Kidney epithelial cell (primary cell): ENCODE measurements at places on chromosomes 2 and 18. TPM values are rescaled to one million over a fixed set of nuclear protein-coding genes. Genes with fewer than 3 reads are reported as not detected.
A peak's percentile ranks its signal among the peaks of the same experiment; 100 is the strongest.

GRCh38 chr2:64359892-64360657 is 93.9 kb upstream of the LGALSL start:
- peak; percentile 90 for DNase-seq

CAPN13 gene
- 0.07 TPM in 1 of 2 replicates, not detected in the other for total RNA-seq

- peak; percentile 88 for DNase-seq
Observed at GRCh38 chr18:54388203-54389142, 30.8 kb downstream of the C18orf54 start.

PROM2 gene
- 2.3 and 3.4 TPM in 2 replicates for total RNA-seq

GRCh38 chr18:21450913-21451312 is 149.6 kb downstream of the ESCO1 start:
- no peak for DNase-seq

DNA sequence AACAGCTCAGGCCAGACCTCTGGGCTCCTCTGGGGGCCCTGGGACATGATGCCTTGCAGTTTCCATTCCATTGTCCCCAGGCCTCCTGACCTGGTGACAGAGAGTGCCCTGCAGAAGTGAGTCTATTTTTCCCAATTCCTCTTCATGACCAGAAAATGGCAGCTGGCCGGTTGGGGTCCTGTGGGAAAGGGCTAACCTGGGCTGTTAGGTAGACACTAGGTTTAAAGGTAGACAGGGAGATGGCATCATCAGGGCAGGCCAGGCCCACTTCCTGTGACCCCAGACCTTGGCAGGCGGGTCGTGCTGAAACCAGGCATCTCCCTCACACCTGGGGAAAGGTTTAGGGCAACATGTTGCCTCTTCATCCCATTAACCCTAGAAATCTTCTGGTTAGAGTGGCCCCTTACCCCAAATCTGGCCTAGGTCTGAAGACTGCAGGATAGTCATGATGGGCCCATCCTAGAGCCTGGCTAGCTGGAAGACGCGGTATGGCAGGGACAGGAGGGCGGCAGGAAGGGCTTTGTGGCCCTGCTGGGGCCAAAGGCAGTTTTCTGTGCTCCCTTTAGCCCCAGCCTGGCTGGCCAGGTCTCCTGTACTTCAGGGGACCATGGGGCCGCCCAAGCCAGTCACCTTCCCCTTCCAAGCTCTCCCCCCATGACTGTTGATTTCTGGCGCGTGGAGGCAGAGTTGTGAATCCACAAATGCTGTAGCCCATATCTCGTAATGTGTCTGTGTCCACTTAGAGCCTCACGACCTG is 10.1 kb downstream of the POMC start:
- DNase-seq: no peak

DNA sequence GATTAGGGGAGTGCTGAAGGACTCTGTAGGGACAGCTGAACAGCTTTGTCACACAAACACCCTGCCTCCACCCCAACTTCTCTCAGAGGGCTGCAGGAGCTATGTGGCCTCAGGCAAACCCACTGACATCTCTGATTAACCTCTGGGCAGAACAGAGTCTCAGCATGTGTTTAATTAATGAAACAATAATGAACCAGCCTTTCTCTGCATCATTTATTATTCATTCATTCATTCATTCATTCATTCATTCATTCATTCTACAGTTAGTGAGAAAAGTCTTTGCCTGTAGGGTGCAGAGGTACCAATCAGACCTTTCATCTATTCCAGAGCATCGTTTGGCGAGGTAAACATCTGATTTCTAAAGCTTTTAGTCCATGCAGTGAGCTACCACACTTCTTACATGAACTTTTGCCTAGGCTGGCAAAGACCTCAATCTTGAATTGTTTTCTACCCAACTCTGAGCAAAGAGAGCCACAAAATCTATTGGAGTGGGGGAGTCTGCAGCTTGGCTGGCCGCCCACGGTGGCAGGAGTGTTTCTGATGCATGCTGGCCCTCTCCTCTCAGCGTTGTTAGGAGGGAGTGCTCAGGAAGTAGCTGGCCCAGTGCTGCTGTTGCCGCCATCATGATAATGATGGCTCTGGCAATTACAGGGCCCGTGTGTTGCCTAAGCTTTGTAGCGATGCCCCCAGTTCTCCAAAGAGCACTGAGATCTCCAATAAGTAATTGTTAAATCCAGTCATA is 198.9 kb downstream of the SMAD7 start:
- DNase-seq: no peak

DNA sequence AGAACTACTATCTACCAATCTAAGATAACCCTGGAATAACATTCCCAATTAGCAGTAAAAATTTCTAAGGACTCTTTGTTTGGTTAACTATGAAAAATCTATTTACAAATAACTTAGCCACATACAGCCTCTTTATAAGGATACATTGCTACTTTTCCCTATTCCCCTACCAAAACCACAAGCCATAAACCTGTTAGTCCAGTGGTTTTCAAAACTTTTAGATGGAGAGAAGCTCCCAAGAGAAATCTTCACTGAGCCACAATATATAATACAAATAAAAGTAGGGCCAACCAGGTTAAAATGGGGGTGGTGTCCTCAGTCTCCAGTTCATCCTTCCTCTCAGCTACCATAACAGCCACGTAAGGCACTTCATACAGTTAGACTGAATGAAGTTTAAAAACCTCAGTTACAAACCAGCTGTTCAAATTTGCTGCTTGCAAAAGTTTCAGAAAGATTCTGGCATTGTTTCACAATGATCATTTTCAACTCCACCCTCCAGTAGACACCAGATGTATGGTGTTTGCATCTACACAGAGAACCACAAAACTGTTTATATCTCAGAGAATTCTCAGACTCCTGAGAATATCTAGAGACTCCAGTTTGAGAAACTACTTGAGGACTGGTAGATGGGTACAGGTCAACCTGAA is 26.0 kb downstream of the SOS1 start:
- no peak for DNase-seq

- DNase-seq: no peak
Observed at GRCh38 chr2:233991196-233991595, 59.3 kb upstream of the SPP2 start.

DNA sequence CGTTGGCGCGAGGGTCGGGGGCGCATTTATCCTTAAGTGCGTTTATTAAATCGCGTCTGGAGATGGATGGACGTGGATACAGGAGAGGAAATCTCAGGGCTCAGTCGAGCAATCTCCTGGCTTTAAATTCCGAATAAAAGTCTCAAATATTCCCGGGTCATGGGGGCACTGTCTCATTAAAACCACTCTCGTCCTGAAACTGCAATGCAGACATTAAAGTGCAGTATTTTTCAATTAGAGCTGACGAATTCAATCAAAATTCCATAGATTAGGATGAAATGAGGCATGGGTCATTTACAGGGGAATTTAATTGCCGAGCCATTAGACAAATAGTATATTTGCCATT is 10.7 kb upstream of the GBX2 start:
- no peak for DNase-seq

SH2D6 gene
- 0.27 TPM in 1 of 2 replicates, not detected in the other for total RNA-seq

PSMD1 gene
- total RNA-seq: 73.1 and 77.2 TPM in 2 replicates

DNA sequence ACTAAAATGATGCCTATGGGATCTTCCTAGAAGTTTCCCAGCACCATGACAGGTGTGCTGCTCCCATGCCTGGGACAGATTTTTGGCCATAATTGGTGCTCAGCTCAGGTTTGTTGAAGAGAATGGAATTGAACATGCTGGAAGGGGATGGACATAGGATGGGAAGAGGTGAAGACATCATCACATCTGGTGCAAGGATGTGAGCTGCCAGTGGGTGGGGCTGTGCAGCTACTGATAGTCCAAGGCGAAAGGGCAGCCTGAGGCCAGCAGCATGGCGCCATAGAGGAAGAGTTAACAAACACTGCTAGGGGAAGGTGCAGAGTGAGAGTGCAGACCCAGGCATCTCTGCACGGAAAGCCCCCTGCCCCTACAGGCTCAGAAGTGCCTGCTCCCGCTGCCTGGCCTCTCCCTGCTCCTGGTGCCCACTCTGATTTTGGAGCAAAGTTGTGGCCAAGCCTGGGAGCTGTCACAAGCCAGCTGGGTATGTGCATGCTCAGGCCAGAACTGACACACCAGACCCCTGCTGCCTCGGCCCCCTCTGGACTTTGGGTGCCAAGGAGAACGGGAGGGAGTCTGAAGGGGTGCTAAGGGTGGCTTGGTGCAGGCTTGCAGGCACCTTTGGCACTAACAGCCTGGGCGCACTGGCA is 178.6 kb downstream of the ZBTB7C start:
- DNase-seq: no peak

FAM124B gene
- not detected in 2 replicates for total RNA-seq

GRCh38 chr2:126681505-126681904 is 25.5 kb downstream of the GYPC start:
- no peak for DNase-seq

DNA sequence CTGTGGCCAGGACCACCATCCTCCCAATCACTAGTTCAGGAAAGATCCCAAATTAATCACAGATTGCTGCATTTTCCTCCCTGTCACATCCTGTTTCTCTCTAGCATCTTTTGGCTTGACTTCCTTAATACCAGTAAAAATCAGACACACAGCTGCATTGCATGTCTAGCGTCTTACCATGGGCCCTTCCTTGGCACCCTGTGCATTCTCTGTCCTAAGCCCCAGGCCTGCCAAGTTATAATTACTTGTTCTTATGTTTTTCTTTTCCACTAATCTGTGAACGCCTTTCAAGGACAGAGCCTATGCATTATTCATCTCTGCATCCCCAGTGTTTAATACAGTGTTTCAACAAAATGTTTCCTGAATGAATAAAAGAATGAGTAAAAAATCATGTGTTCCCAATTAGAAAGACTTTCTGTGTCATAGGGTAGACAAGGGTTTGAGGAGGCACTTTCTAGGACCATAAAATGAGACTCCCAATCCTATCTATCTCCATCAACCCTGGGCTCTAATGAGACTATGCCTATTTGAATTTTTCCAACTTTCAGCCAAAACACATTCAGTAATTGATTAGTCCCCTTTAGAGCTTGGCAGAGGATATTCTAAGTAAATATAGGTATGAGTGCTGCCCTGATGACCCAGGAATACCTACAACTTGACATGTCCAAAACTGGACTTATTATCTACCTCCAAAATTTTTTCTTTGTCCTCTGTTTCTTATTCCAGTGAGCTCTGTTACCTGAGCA is 10.3 kb upstream of the NT5C1B start:
- no peak for DNase-seq

GRCh38 chr2:197517150-197517549 is 1.3 kb downstream of the MOB4 start:
- DNase-seq: no peak

DNA sequence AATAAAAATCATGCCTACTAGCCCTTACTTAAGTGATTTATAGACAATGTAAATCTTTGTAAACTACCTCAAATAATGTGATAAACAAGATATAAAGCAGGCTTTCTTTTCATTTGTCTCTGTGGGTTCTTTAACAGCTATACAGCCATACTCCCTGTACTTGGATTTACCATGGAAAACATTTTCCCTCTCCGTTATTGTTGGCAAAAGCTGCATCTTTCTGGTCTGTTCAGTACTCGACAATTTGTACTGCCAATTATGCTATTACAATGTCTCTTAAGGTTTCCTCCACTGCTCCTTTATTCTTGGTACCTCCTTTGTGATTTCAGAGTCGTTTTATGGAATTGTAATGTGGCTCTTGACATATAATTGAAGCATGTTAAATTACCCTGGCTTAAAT is 426.3 kb upstream of the PKDCC start:
- no peak for DNase-seq

DNA sequence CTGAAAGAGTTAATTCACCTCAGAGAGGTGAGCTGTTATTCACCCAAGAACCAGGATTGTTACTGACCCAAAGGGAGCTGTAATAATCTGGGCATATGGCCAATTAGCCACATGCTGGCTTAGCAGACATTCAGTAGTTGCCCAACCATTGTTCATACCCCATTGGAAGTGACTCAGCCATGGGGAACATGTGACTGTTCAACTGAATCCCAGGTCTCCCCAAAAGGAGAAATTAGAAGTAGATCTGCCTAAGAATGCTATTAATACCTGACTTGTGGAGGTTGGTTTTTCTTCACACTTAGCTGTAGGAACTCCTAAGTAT is 272.6 kb upstream of the UBE2E3 start:
- DNase-seq: peak; percentile 95

DNA sequence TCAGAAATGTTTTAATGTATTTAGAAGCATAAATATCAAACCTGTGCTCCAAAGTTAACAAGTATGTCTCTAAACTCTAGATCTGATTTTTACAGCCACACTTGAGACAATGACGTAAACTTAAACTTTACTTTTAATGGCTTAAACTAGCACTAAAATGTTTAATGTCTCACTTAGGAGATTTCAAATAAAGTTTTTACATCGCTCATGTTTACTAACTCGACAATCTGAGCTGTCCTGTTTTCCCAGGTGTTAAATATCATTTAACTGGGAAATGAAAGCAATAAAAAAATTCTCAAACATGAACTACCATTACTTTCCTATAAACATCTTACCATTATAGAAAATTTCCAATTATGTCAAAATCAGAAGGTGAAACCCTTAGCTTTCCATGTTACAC is 70.2 kb upstream of the FAM124B start:
- no peak for DNase-seq

DNA sequence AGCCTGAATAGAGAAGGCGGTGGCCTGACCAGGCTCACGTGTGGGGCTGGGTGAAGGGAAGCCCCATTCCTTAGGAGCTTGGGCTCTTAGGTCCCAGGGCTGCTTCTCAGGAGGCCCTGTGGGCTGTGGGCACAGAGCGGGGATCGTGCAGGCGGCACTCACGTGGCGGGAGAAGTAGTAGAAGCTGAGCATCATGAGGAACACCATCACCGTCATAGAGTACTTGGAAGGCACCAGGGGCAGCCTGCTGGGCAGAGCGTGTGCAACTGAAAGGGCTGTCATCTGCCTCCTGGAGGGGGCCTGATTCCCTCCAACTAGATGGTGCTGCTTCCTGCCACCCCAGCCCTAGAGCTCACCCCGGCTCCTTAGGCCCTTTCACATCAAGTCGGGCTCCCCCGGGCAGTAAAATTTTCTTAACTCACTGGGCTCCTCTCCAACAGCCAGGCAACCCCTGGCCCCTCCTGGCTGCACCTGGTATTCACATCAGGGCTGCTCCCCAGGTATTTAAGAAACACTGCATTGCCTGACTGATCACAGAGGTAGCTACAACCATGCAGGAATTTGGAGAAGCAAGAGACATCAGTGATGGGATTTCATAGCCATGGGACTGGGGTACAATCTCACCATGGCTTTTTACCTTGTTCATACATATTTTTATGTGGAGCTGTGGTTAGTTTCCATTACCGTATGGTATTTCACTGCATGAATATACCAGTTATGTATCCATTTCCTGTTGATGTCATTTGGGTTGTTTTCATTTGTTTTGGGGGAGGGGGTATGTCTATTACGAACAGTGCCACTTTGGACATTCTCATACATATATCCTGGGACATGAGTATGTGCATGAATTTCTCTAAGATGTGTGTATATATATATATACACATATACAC is 32.9 kb downstream of the CENPO start:
- no peak for DNase-seq

DNA sequence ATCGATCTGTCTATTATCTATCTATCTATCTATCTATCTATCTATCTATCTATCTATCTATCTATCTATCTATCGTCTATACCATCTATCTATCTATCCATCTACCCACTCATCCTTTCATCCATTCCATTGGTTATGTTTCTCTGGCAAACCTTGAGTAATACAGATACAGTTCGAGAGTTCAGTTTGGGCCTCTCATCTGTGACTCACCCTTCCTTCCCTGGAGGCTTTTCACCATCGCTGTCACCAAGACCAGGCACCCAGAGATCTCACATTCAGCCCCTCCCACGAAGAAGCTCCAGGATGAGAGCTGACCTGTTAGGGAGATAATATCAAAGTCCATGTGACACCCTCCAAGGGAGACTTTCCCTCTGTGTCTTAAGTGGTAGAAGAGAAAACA is 164.1 kb upstream of the CELF4 start:
- DNase-seq: no peak
